ENCODE measurements at places on chromosomes 13 and 19.
A peak's percentile ranks its signal among the peaks of the same experiment; 100 is the strongest.

- DNase-seq: no peak
Observed at GRCh38 chr13:105464249-105464648, 1071.2 kb downstream of the EFNB2 start.

- no peak for DNase-seq
Observed at GRCh38 chr13:40790154-40790616, 774 bp downstream of the SLC25A15 start.

- no peak for DNase-seq
Observed at GRCh38 chr19:51136851-51137551, 5.1 kb upstream of the SIGLEC7 start.

GRCh38 chr19:53158119-53158656, 665 bp downstream of the ZNF347 start:
- no peak for DNase-seq

DNA sequence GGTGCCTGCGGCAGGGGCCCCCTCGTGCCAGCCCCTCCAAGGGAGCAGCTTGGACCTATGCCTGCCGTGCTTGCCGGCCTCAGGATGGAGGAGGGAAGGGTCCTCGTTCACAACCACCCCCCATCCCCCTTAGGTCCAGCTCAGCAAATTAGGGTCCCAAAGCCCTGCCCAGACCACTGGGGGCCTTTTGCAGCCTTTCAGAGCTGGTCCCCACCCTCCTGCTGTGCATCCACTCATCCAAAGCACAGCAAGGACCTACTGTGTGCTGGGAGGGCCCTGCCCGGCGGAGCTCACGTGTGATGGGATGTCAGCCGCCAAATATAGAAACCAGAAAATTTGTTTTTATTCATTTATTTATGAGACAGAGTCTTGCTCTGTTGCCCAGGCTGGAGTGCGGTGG, 16.5 kb upstream of the SLC7A10 start:
- no peak for DNase-seq

DNA sequence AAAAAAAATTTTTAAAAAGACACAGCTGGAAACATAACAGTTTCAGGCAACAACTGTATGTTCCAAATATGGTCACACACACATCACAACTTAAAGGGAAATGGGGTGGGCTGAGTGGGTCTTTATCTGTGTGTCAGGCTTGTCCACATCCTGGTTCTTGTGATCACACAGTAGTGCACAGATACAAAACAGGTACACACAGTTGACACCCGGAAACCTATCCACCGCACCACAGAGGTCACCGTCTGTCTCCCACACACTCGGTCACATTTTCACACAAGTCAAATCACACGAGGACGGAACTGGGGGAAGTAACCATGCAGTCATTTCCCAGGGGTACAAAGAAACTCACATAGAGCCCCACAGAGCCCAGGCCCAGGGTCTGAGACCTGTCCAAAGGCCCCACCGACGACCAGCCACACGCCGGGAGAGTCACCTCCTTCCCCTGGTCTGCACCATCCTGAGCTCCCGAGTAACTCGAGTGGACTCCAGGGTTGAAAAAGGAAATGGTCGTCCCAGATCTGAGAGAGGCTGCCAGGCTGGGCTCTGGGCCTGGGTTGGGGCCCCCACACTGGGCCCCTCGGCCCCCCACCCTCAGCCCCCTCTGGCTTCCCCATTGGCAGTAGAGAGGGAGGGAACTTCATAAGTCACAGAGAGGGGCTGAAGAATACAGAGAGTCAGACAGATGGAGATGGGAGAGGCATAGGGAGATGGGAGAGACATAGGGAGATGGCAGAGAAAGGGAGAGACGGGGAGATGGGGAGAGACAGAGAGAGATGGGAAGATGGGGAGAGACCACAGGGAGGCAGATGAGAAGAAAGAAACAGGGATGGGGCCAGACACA, 1.3 kb upstream of the PPAN start:
- DNase-seq: no peak

GRCh38 chr19:15264061-15264932, 32.0 kb upstream of the EPHX3 start:
- DNase-seq: no peak

DNA sequence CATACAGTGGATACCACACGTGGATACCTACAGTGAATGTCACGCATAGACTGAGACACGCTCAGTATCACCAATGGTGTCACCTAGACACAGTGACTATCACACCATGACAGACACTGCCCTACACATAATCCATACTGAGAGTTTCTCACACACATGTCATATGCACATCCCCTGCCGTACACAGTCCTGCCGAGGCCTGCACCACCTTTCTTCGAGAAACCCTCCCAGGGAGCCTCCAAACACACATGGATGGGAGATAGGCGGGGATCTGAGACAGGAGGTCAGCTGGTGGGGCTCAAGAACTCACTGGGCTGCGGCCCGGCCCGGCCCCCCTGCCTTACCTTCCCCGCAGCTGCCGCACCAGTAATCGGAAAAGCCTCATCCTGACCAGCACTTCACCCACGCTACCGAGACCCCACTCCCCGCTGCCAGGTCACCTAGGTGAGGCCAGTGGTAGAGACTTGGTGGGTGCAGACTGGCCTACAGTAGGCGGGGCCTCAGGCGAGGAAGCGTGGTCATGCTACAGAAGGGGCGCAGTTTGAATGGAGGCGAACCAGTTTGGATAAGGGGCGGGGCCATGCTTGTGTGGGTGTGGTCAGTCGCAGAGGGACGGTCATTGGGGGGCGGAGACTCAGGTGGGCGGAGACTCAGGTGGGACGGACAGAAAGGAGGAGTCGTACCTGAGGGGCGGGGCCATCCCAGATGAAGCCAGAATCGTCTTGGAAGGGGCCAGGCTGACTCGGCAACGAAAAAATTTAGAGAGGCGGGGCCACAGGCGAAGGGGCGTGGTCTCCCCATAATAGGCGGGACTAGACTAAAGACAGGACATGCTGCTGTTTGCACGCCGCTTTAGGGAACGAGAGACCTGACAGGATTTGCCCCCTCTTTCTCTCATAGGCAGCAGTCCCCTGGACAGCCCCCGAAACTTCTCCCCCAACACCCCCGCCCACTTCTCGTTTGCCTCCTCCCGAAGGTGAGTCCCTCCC, 2.1 kb downstream of the MAST1 start:
- DNase-seq: peak; percentile 59

DNA sequence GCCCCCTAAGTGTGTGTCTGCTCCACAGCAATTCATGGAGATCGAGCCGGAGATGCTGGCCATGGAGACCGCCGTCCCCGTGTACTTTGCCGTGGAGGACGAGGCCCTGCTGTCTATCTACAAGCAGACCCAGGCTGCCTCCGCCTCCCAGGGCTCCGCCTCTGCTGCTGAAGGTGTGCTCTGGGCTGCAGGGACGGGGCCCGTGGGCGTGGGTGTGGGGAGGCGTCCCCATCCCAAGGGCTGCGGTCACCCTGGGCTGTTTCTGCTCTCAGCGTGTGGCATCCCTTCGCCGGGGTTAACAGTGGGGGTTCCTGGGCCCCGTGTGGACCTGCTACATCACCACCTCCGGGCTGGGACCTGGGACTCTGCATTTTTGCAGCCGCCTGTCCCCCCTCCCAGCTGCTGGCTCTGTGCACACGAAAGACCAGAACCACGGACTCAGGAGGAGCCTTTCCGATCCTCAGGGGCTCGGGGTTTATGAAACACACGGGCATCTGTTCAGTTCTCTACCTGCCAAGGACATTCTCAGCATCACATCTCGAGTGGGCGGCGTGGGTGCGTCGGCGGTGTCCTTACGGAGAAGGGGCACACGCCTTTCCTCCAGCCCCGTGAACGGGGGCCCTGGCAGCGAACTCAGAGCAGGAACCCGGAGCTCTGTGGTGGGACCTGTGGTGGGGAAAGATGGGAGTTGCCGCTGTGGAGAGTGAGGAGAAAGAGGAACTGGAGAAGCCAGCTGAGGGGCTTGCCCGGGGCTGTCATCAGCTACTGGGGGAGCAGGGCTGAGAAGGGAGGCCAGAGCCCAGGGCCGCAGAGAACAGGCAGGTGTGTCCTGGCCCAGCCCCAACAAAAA, 7.8 kb downstream of the NCLN start:
- DNase-seq: no peak

GRCh38 chr19:52936151-52936953, 13.1 kb upstream of the ZNF888 start:
- DNase-seq: no peak

DNA sequence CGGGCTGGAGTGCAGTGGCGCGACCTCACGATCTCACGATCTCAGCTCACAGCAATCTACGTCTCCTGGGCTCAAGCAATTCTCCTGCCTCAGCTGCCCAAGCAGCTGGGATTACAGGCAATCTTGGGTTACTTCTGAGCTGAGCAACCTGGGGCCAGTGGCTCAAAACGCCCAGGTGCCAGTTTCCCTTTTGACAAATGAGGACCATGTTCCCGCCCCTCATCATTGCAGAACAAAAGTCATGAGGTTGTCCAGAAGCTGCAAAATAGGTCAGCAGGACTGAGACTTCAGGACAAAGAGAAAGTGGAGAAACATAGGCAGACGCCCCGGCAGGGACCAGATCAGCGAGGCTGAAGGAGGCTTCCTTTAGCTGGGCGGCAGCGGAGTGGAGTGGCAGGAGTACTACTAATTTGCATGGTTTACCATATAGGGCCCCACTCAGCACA, 3.3 kb upstream of the ADGRE5 start:
- DNase-seq: no peak

DNA sequence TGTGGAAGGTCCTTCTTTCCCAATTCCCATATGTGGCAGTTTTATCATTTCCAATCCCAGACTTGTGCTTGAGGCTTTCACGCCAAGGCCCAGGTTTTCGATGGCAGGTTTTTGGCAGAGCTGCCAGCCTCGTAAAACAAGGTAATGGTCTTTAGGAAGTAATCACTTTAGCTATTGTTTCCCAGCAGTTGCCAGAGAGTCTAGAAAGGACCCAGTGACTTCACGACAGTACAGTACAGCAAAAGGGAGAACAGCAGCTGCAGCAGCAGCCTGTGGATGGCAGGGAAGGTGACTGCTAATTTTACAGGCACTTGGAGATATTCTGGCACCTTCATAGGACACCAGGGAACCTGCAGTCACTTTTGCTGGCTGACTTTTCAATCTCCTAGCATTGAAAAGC, 291.6 kb upstream of the MAB21L1 start:
- DNase-seq: peak; percentile 48

- DNase-seq: no peak
Observed at GRCh38 chr19:12293777-12294248, 870 bp downstream of the ZNF44 start.

- DNase-seq: no peak
Observed at GRCh38 chr13:67223024-67223423, 7.1 kb downstream of the PCDH9 start.

DNA sequence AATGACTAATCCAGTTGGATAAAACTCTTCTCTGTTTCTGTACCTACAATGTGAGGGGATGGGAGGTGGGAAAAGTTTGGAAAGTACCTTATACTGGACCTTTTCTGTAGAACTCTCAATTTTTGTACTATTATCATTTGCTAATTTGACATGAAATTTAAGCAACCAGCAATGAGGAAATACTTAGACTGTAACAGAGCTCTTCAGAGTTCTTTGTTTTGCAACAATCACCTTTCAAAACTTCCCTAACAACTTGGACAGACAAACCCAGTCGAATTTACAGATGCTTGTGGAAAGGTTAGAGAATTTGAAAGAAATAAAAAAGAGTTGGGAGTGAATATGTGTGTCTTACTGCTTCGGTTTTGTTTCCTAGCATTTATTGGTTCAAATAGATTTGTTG, 16.8 kb downstream of the KBTBD7 start:
- DNase-seq: no peak

- no peak for DNase-seq
Observed at GRCh38 chr13:108361769-108362168, 92.3 kb downstream of the TNFSF13B start.

DNA sequence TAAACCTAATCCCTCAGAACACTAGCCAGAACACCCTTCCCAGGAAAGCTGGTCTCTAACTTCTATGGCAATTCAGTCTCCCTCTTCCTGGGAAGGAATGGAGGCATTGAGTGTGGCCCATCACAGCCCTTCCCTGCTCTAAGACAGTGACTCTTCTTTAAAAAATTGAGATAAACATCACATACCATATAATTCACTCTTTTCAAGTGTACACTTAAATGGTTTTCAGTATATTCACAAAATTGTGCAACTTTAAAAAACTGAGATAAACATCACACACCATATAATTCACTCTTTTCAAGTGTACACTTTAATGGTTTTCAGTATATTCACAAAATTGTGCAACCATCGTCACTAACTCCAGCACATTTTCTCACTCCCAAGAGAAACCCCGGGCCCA, 116.5 kb downstream of the MIPEP start:
- no peak for DNase-seq

GRCh38 chr13:112616586-112617362, 28.8 kb upstream of the TUBGCP3 start:
- no peak for DNase-seq

GRCh38 chr13:46343279-46343994, 43.6 kb downstream of the RUBCNL start:
- DNase-seq: no peak

DNA sequence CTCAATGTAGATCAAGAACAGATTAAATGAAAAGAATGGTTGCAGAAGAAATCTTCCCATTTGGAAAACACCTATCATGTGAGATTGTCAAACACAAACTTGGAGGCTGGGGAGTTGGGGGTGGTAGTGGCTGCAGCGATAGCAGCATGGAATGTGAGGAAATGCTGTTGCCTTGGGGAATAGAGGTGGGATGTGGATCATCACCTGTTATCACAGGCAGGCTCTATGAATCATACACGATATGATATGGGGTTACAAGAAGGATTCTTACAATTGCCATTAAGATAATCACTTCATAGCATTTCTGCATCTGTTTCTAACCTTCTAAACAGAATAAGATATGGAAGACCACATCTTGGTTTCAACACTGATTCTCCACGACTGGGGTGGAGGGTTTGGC, 88.7 kb downstream of the RNASEH2B start:
- no peak for DNase-seq

GRCh38 chr13:24212674-24213073, 52.2 kb downstream of the SPATA13 start:
- DNase-seq: no peak

DNA sequence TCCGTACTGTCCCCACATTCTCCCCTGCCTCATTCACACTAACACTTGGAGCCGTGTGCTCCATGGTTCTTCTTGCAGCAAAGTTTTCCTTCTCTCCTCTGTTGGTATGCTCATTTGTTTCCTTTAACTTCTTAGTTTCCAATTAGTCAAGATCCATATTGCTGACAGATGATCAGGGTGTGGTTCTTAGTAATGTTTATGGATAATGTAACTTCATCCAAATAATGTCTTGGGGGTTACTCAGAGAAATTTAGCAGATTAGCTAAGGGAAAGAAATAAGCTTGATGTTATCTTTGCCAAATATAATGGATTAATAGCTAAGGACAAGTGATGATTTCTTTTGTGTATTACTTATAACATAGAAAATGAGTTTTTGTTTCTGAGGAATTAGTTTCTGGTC, 174.4 kb downstream of the NUFIP1 start:
- no peak for DNase-seq

DNA sequence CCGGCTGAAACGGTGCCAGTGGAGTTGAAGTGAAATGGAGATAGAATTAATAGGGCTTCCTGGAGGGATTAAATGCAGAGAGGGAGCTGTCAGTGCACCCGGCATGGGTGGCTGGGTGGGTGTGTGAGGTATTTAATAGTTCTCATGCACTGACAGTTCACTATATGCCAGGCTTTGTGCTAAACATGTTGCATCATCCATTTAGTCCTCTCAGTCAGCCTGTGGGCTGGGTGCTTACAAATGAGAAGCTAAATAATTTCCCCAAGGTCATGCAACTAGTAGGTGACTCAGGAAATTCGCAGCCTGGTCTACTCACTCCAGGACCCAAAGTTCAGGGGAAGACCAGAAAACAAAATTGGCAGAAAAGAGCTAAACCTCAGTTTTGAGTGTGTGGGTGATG, 63.5 kb upstream of the SPATA13 start:
- no peak for DNase-seq

All from NCI-H1417 treated with DMSO at 0.1 percent for 48 hours (cell line).